ENCODE measurements at places on chromosomes 5 and 9.

- no peak for DNase-seq
Measured at GRCh38 chr5:126462239-126463014, 39.2 kb downstream of the GRAMD2B start.

GRCh38 chr9:114310471-114311450, 12.1 kb upstream of the ORM1 start:
- DNase-seq = no peak

DNA sequence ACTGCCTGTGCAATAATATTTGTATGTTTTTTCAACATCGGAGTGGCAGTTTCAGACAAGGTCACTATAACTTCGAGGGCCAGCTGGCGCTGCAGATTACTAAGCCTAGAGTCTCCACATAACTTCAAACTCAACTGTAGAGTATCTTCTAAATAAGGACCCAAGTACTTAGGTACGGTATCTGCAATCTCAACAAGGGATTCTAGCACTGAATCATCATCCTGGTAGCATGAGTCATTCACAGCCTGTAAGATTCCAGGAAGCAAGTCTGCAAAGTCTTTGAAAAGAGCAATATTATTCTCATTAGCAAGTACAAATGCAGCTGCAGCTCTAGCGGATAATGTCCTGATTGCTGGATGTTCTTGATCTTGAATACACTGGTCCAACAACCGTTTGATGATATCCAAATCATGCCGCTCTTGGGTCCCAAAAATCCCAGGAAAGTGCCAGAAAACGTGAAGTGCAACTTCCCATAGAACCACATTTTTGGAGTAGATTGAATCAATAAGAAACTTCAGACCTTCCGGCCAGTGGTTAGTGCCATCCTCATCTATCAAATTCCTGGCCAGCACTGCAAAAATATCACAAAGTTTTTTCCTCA, 654 bp downstream of the RANBP6 start:
- no peak for DNase-seq

- DNase-seq = no peak
Measured at GRCh38 chr5:61304590-61305381, 27.3 kb upstream of the ZSWIM6 start.

DNA sequence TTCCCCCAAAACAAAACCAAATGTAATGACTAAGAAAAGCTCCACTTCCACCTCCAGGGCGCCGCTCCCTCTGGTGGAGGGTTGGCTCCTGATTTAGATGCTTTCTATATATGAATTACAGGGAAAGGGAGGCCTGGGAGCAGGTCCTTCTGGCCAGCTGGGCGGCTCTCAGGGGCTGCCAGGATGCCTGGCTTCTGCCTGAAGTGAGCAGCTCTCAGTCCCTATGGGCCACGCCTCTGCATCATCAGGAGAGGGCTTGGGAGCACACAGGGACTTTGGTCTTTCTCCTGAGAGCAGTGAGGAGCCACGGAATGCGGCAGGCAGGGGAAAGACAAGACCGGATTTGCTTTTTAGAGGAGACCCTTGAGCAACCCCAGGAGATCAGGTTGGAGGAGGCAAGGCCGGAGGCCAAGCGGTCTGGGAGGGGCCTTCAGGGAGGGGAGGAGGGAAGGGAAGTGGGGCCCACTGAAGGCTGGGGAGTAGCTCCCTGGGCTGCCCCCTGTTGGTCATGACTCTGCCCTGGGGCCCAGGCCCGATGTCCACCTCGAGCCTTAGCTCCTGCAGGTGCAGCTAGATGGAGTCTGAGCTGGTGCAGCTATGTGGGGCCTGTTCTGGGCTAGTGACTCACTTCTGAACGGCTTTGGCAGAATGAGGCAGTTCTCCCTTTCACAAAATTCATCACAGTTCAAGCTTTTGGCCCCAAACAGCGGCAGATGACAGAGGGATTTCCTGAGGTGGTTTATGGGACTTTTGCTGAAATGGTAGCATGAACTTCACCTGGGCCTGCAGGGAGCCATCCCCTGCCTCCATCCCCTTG, 11.3 kb upstream of the GRHPR start:
- no peak for DNase-seq

DNA sequence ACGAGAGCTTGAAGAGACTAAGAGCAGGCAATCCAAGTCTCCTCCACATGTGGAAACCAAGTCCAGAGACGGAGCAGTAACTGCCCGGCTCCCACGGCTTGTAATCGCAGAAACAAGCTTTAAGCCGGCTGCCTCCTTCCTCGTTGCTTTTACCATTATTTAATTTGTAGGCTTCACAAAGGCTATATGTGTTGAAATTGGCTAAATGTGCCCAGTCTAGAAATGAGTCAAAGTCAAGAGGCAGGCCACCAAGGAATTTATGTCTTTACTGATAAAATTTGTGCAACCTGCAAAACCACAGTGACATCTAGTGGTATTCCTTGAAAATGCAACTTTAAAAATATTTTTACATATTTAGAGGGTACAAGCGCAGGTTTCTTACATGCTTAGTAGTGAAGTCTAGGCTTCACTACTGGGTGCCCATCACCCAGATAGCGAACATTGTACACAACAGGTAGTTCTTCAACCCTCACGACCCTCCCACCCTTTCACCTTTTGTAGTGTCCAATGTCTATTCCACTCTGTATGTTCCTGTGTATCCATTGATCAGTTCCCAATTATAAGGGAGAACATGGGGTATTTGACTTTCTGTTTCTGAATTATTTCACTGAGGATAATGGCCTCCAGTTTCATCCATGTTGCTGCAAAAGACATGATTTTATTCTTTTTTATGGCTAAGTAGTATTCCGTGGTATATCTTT, 33.5 kb upstream of the EBF1 start:
- DNase-seq = no peak

Data from activated CD8-positive, alpha-beta memory T cell treated with anti-CD3 and anti-CD28 coated beads, Interleukin-2, amount 50 U/mL, for 4 hours (primary cell).